Hematopoietic multipotent progenitor cell treated with erythropoietin and hydrocortisone succinate and interleukin-3 and kit ligand, for 4 days (in vitro differentiated cells): ENCODE measurements at places on chromosomes 16 and 17.
A peak's percentile ranks its signal among the peaks of the same experiment; 100 is the strongest.

DNA sequence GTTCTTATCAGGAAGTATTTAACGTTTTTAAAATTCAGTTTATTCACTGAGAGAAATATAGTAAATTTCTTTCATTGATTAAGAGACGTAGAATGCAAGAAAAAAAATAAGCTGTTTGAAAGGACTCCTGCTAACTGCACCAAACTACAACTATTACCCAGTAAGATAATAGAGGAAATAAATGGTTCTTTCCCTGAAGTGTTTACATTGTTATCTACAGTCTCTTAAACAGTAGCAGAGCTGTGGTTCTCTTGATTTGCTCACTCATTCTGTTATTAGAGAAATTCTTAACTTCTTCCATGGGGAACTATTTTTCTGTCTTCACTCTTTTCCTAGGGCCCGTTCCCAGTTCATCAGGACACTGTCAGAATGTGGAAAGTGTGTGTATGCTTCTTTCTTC is 973.0 kb downstream of the KCNJ2 start:
- no peak for DNase-seq

DNA sequence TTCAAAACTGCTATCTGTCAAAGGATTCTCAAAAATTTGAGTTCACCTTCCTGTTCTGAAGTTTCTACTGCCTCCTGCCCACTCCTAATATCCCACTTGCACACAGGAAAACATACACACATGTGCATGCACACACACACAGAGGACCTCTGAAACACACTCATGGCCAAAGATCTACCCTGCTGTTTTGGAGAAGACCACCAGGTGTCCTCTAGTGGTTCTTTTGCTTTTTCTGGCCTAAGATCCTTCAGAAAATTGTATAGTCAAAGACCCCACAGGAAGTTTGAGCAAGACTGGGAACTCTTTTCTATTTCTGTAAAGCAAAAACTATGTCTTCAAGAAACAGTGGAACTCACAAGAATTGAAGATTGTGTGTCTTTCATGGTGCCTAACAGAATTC is 90.2 kb downstream of the CDH8 start:
- DNase-seq: peak; percentile 2

- DNase-seq: no peak
Observed at GRCh38 chr17:65498816-65499215, 62.6 kb downstream of the AXIN2 start.

DNA sequence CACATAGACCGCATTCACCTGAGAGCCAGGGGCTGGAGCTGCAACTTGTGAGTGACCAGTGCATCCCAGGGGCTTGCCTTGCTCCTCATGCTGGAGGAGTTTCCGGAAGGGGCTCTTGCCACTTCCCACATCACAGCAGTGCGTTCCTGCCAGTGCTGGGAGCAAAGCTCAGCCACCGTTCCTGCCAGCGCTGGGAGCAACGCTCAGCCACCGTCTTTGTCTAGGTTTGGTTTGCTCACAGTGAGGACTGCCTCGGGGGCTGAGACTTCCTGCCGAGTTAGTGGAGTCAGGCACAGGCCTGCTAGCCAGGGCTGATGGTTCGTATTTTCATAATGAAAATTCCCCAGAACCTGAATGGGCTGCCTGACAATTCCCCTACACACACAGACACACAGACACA is 5.4 kb upstream of the CHRNE start:
- no peak for DNase-seq

GRCh38 chr17:65345261-65346005 is 208.3 kb downstream of the RGS9 start:
- DNase-seq: no peak

GRCh38 chr17:82029990-82030469 is 1.4 kb upstream of the RAC3 start:
- DNase-seq: no peak
